ENCODE measurements at places on chromosomes 16 and 17.

- no peak for DNase-seq
These were observed 40.1 kb downstream of the NKD1 start for GRCh38 chr16:50588276-50588675.

DNA sequence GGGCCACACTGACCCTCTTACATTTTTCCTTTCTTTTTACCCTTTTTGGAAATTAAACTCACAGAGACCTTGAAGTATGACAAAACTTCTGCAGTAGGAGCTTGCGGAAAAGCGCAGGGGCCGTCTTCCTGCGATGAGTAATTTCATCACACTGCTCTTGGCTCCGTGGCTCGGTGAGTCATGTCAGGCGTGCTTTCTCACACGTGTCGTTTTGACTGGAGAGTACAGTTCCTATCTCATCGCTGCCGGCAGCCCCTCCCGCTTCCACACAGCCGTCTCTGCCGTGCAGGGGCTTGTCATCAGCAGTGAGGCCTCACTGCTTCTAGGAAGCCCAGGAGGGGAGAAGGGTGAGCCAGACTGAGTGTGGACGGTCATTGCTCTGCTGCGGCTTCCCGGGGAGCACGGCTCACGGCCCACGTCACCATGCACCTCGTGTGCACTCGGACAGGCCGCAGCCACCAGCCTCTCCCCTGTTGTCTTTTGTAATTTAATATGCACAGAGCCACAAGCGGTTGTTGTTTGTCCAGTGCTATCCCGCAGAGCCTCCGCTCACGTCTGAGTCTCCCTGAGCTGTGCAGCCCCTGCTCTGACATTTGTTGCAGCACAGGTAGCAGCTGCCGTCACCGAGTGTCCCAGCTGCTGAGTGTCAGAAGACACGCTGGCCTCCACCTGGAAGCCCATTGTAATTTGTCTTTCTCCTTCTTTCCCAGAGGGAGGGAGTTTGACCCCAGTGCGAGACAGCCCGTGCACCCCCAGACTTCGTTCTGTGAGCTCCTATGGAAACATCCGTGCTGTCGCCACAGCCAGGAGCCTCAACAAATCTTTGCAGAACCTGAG, 99.4 kb upstream of the CHMP6 start:
- peak; percentile 75 for DNase-seq

- no peak for DNase-seq
These were observed 138.0 kb upstream of the HS3ST2 start for GRCh38 chr16:22675745-22676540.

GRCh38 chr17:65468321-65468720, 93.1 kb downstream of the AXIN2 start:
- DNase-seq: no peak

- no peak for DNase-seq
These were observed 458 bp downstream of the SLC12A4 start for GRCh38 chr16:67967958-67968399.

DNA sequence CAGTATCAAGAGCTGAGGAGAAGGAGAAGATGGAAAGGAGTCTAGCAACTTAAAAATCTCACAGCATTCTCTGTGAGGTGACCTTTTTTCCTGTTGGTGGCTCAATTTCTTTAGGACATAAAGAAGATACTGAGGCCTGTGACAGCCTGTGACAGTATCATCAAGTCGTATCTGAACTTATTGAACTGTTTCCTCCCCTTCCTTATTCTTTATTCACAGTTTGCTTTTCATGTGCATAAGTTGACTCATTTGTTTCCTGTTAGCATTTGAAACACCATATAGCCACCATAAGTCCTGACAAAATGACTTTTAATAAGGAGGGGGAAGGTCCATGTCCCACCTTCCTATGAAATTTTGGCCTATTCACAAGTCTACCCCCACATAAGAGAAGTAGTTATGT, 8.9 kb downstream of the UNK start:
- DNase-seq: no peak

- DNase-seq: no peak
These were observed 95.9 kb upstream of the AXIN2 start for GRCh38 chr17:65657251-65657828.

DNA sequence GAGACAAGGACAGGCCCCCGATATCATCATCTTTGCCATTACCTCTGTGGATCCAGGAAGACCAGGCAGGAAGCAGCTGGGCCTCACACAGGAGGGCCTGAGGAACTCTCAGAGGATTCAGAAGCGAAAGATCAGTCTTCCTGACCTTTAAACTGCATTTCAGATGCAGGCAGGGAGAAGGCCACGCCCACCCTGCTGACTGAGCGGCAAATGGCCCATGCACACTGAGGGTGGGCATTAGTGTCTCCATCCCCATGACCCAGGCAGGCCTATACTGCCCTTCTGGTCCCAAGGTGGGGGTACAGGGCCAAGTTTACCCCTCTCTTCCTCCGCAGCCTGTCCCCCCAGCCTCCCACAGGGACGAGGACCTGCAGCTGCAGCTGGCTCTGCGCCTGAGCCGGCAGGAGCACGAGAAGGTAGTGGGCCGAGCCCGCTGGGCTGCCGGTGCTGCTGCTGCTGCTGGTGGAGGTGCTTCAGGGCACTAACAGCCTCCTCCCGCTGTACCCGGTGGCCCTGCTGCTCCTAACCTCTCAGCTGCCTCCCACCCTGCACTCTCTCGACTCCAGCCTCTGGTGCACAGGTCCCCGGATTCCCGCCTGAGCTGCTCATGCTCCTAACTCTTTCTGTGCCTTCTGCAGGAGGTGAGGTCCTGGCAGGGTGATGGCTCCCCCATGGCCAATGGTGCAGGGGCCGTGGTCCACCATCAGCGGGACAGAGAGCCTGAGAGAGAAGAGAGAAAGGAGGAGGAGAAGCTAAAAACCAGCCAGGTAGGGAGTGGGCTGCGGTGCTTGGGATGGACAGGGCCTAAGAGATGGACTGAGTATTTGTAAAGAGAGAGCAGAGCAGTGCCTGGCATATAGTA, 6.2 kb downstream of the EPN3 start:
- no peak for DNase-seq

GRCh38 chr16:11681556-11681955, 13.3 kb downstream of the SNN start:
- no peak for DNase-seq

- DNase-seq: no peak
These were observed 195.3 kb upstream of the RPL38 start for GRCh38 chr17:74008196-74008595.

DNA sequence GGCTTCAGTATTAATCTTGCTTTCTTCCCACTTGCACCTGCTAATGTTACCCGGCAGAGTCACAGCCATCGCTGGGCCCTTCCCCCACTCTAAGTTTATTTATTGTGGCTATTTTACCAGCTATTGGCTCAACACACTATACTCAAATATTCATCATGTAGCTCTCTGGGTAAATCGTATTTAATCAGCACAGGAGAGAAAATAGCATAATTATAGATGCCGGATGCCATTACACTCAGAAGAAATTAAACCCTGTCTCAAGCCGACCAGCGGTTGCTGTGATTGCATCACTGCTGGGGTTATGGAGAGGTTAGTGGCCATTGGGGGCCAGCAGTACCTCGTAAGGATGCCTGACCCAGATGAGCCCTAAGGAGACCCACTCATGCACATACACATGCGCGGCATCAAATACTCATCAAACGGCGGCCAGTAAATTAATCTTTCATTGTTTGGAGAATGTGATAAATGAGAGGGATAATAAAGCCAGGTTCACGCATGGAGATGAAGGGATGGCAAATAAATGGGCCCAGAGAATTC, 269.5 kb upstream of the ZFHX3 start:
- DNase-seq: no peak

DNA sequence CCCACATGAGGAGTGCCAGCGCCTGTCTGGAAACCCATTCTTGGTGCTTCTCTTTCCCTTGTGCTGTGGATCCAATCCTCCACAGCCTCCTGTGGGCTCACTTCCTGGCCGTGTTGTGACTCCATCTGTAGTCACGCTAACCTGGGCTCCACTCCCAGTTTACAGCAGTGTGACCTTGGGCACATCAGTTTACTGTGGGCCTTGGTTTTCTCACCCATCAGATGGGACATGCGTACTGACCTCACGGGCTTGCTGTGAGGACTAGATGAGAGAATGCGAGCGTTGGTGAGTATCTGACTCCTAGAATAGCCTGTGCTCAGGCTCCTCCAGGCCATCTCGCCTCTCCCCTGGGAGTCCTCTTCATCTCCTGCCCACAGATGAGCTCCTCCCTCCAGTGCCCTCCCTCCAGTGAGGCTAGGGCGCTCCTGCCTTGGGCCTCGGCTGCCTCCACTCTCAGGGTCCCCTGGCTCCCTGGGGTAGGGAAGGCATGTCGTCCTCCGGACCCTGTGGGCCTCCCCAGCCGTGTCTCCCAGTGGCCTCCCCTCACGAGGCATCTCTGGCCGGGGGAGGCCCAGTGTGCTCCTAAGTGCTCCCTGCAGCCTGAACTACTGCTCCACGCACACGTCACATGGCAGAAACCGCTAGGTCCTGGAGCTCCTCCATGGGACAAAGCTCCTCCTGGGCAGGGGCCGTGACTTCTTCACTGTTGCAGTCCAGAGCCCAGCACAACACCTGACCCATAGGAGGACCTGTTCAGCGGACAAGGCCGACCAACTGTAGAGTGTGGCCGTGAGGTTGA, 5.2 kb upstream of the FOXJ1 start:
- DNase-seq: no peak
